ENCODE measurements at places on chromosomes 12 and 14.

DNA sequence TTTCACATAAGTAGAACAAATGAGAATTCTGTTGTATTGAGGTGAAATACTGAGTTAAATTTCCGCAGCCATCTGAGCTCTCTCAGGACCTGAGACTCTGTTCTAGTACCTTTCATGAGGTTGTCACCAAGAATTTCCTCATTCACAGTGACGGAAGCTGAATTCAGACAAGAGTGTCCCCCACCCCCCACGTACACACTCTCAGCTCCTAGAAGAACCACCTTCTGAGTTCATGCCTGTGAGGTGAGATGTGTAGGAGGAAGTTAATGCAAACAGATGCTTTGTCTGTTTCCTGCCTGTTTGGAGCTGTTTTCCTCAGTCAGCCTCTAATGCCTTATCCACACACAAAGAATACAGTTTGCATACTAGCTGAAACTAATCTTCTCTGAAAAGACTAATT is 18.2 kb downstream of the BICDL1 start:
- DNase-seq, result peak; percentile 75

DNA sequence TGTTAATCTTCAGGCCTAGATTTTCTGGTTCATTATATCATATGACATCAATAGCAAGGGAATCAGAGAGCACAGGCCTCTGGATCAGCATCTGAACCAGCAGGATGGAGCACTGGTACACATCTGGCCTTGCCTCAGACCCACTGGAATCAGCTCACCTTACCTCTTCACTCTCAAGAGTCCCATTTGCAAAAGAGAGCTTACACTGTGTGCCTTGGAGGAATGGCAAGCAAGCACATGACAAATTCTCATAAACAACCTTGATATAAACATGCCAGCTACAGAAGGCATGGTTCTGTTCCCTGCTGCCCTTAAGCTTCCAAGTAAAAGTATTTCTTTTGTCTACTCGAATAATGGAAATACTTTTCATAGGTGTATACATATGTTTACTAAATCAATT is 128.6 kb upstream of the CPM start:
- no peak for DNase-seq

DNA sequence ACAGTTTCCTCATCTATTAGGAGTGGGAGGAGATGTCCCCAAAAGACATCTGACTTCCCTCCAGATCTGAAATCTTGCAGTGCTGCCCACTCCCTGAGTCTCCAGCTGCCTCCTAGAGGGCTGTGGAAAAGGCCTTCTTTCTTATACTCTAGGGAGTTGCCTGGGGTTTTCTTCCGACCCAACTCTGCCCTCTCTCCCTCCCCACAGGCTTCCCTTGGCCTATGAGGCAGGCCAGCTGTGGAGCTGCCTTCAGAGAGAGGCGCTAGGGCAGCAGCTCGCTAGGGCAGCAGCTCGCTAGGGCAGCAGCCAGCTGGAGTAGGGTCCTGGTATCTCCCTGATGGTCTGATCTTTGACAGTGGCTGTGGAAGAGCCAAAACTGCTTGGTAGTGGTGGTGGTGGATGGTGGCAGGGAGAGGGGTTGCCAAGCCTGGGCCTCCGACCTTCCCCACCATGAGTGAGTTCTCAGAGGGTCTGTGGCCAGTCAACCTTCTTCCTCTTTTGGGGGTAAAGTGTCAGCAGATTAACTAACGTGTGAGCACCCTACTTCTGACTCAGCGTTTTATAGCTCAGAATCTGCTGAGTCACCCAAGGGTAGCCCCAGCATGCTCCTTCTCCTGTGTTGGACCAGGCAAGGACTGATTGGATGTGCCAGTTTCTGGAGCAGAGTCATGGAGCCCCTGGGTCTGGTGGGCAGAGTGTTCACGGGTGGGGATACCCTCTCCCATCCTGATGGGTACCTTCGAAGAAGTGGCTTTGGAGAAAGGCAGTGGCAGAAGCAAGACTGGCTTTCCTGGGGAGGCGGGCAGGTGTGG is 2.3 kb downstream of the SLC48A1 start:
- no peak for DNase-seq

GRCh38 chr12:104668274-104668718 is 211.5 kb downstream of the CHST11 start:
- DNase-seq, result no peak

DNA sequence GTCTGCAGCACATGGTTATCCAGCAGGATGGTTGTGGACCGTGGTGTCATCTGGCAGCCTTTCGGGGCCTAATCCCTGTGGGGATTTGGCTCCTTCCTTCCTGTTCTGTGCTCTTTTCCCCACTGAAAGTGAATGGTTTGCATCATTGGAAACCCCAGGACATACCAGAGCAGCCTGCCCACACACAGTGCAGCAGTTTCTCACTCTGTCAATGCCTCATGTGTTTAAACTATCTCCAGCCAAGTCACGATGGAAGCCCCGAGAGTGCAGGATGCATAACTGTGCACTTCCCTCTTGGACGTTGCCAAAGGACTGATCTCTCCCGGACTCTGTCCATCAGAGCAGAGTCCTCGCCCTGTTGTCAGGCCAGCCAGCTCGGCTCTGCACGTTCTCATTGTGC is 29.0 kb upstream of the AMN start:
- no peak for DNase-seq

- DNase-seq, result no peak
Observed at GRCh38 chr14:76329154-76329928, 46.6 kb upstream of the ESRRB start.

DNA sequence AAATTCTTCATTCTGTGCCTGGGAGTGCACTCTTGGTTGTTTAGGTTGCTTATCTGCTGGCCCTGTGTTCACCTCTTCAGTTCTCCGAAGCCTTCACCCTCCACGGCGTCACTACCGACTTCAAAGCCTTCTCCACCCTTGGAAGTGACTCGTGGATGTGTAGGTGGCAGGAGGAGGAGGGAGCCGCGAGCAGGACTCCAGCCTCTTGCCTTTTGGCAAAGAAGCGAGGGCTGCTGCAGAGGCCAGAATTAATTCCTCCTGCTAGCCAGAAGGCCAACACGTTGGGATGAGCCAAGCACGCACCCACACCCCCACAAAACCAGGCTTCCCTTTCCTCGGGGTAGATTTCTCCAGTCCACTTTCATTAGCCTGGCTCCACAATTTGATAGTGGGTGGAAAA is 86.5 kb downstream of the TBX5 start:
- no peak for DNase-seq

- no peak for DNase-seq
Observed at GRCh38 chr12:123096182-123096581, 54.7 kb downstream of the PITPNM2 start.

DNA sequence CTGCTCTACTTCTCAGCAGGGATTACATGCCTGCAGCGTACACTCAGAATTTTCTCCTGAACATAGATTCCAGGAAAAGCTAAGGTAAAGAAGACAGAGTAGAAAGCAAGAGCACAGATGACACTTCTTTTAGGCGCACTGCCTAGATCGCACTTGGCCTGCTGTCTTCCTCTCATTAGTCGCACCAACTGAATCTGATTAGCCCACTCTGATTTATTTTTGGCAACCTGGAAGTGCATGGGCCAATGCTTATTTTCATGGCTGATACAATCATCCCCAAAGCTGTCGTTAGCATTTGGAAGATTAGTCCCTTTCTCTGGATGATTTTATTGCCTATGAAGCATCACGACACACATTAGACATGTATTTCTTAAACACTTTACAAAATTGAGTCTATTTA is 152.5 kb downstream of the PTPRO start:
- DNase-seq, result no peak

- no peak for DNase-seq
Observed at GRCh38 chr12:39605996-39606395, 13.6 kb downstream of the ABCD2 start.

GRCh38 chr12:101010896-101011295 is 199.1 kb downstream of the SLC5A8 start:
- DNase-seq, result no peak

- DNase-seq, result peak; percentile 32
Observed at GRCh38 chr12:116879509-116880212, 1.6 kb downstream of the HRK start.

GRCh38 chr14:60679566-60680258 is 30.4 kb upstream of the SIX1 start:
- DNase-seq, result no peak

- no peak for DNase-seq
Observed at GRCh38 chr12:21894792-21895595, 46.2 kb downstream of the ABCC9 start.

DNA sequence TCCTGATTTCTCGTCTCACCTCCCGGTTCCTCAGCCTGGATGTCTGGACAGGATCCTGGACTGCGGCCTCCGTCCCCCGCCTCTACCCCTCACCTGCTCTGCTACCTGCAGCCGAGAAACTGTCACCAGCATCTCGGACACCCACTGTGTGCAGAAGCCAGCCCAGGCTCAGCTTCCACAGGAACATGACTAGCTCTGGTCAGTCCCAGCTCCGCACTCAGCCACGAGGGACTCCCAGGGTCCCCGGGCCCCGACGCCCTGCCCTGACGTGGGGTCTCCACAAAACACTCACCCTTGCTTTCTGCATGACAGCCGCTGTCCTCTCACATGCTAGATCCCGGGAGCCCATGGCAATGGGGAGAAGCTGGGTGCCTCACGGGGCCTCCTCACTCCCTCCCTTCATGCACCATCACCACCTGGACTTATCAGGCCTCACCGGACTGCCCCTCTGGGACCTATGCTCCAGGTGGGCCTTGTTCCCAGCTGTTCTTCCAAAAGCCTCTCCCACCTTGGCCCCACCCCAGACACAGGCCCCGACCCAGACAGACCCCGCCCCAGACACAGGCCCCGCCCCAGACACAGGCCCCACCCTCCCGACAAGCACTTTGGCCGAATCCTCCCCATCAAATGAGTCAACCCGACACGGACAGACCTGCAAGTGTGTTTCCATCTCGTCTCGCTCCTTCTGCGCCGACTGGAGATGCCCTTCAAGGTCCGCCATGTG is 26.9 kb upstream of the ANKLE2 start:
- peak; percentile 34 for DNase-seq

DNA sequence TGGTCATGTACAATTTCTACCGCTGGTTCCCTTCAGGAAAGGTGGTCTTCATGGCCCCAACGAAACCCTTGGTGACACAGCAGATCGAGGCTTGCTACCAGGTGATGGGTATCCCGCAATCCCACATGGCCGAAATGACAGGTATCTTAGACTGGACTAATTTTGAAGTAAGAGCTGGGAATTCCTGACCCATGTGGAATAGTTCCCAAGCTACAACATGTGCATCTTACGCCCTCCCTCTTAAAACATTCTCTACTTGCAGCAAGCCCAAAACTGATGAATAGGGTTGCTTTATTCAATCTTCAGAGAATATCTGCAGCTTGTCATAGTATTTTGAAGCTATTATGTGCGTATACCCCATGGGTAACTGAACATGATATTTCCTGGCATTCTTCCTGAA is 669 bp downstream of the FANCM start:
- DNase-seq, result no peak

DNA sequence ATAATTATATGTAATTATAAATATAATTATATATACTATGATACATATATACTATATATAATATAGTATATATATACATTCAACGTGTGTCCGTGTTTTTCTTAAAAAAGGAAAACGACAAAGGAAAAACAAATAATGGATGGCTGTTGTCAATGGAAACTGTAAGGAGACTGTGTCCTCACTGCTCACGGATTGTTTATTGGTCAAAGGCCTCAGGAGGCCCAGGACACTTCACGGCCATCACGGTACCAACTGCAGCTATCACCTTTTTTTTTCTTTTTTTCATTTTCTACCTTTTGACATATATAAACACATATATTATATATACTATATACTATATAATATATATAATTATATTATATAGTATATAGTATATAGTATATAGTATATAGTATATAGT is 113.4 kb downstream of the SPTSSA start:
- no peak for DNase-seq

GRCh38 chr14:39641224-39641623 is 209.0 kb upstream of the FBXO33 start:
- DNase-seq, result no peak

GRCh38 chr12:64083285-64084210 is 138.5 kb downstream of the KICS2 start:
- no peak for DNase-seq

- no peak for DNase-seq
Observed at GRCh38 chr14:40119765-40120164, 687.5 kb upstream of the FBXO33 start.

DNA sequence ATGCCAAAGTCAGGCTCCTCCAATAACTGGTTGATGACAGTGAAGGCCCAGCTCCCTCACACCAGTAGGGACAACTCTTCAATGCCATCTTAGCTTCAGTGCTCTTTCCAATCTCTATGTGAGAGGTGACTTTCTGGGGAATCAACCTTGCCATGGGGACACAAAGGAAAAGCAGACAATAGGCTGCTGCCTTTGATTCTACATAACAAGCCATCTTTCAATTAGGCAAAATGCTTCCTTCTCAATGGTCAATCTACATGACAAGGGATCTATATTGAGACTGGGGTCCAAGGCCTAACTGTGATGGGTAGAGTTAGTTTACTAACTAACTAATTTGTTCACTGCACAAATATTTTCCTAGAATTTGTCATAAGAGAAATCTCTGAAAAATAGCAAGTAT is 1417.5 kb upstream of the SEL1L start:
- no peak for DNase-seq

- no peak for DNase-seq
Observed at GRCh38 chr12:104575442-104576186, 118.9 kb downstream of the CHST11 start.

- DNase-seq, result no peak
Observed at GRCh38 chr12:52580496-52580895, 6.9 kb upstream of the KRT74 start.

DNA sequence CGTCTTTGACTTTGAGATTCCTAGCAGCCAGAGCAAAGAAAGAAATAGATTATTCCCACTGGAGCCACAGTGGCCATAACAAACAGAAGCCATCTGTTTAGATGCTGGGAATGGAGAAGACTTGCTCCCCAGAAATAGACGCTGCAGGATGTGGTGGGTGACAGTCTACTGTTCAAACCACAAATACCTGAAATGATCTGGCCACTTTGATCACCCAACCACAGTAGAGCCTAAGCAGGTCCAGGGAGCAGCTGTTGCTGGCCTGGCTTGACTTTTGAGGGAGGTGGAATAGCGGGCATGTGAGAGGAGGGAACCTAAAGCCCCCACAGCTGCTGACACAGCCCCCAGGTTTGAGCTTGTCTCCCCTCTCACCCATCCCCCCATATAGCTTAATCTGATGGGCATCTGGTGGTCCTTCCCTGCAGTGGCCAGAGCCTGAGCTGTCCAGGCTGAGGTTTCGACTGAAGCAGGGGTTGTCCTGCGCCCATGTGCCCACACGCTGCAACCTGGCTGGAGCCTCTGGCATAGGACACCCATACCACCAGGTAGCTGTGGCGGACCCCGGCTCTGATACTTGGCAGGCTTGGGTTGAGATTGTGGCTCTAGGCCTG is 38.7 kb downstream of the SH2B3 start:
- peak; percentile 51 for DNase-seq

- no peak for DNase-seq
Observed at GRCh38 chr14:74389980-74390379, 36.0 kb downstream of the SYNDIG1L start.

- peak; percentile 59 for DNase-seq
Observed at GRCh38 chr14:39266525-39266870, 32.8 kb downstream of the MIA2 start.

GRCh38 chr12:65825507-65826352 is 1.4 kb downstream of the HMGA2 start:
- peak; percentile 31 for DNase-seq

All from stimulated activated CD8-positive, alpha-beta memory T cell treated with anti-CD3 and anti-CD28 coated beads, Interleukin-4, amount 100 ng/mL, for 48 hours (primary cell).